Spinal cord (tissue), 10 donors: ENCODE measurements at places on chromosomes 5 and 9.

DNA sequence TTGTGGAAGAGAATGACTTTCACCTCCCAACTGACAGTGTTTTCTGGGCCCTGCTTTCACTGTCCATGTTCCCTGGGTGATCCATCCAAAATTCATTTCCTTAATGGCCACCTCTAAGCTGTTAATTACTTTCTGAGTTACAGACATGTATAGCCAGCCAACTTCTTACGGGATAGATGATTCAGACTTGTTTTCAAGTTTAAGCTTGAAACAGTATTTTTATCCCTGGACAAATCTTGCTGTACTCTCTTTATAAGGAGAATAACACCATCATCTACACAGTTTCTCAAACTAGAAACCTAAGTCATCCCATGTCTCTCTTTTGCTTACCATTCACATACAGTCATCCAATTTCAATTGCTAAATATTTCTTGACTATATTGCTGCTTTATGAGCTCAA, 6.9 kb downstream of the FAM174A start:
- no peak for DNase-seq

DNA sequence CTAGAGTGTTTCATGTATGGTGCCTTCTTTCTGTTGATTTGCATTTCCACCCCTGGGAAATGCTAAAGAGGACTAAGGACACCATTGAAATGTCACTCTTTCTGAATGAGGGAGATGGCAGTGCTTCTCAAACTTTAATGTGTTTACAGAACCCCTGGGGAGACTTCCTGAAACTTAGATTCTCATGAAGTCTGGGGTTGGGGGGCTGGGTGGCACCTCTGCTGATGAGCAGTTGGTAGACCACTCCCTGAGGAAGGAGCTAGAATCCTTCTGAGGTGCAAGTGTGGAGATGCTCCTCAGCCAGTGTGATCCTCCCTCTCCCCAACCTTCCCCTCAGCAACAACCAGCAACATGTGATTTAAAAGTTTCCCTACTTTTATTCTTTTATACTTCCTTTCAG, 546.8 kb downstream of the LRRC70 start:
- DNase-seq: no peak

DNA sequence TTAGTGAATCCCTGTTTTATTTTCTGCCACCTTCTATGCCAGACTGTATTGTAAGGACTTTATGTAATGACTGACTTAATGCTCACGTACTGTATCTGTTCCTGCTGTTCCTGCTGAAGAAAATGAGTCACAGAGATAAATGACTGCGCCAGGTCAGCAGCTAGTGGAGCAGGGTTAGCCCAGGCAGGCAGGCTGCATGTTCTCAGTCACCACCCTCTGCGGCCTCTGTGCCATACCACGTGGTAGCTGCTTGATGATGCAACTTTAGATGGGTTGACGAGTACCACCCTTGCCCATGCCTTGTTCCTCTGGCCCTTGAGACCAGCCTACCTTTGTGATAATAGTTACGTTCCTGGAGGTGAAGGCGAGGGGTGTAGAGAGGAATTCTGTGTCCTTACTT, 161.9 kb downstream of the TRIO start:
- DNase-seq: no peak

- DNase-seq: no peak
Observed at GRCh38 chr5:35598707-35599370, 18.8 kb upstream of the SPEF2 start.

GRCh38 chr9:79667817-79668436, 96.2 kb downstream of the TLE4 start:
- no peak for DNase-seq

DNA sequence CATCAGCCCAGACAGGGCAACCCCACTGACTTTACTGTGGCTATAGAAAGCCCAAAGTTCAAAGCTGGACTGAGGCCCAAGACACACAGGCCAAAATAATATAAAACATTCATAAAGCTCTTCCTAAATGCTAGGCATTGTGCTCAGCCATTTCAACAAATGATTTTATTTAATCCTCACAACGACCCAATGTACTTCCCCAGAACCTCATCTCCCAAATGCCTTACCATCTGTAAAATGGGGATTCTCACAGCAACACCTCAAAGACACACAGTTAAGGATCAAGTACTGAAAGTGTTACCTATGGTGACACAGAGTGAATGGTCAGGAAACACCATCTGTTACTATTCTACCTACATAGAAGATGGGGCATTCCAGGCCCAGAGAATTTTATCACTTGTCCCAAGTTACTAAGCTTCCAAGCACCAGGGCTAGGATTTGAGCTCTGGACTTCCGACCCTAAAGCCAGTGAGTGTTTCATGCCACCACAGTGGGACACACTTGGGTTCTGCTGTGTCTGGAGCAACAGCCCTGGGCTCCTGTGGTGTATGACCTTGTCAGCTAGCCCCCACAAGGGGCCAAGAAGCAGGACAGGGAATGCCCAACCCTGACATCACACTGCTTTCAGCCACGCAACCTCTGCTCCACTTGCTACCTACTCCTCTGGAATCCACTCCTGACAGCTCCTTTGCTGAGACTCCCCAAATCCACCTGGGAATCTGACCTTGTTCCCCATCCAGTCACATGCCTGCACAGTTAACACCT, 15.1 kb downstream of the SHB start:
- no peak for DNase-seq

- no peak for DNase-seq
Observed at GRCh38 chr9:133788819-133789717, 50.9 kb upstream of the SARDH start.

GRCh38 chr5:124570285-124571035, 176.0 kb downstream of the ZNF608 start:
- DNase-seq: no peak

- no peak for DNase-seq
Observed at GRCh38 chr5:32168460-32169033, 5.6 kb downstream of the GOLPH3 start.

GRCh38 chr5:55711507-55712022, 559 bp downstream of the SLC38A9 start:
- no peak for DNase-seq

DNA sequence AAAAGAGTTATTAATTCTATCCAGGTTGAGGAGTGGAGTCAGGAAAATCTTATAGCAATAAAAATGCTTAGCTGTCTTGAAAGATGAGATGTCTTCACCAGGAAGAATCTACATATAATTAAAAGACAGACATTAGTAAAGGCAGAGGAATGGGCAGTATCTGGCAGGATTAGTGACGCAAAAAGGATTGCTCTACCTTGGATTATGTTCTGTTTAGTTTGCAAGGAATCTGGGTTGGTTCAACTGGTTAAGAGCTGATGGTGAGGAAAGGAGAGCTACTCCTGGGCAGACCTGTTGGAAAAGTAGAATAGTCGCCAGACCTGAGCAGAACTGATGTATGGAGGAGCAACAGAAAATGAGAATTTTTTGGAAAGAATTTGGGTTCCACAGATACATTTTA, 318.5 kb downstream of the ADGRV1 start:
- no peak for DNase-seq

- no peak for DNase-seq
Observed at GRCh38 chr5:111960476-111961215, 203.7 kb upstream of the NREP start.

DNA sequence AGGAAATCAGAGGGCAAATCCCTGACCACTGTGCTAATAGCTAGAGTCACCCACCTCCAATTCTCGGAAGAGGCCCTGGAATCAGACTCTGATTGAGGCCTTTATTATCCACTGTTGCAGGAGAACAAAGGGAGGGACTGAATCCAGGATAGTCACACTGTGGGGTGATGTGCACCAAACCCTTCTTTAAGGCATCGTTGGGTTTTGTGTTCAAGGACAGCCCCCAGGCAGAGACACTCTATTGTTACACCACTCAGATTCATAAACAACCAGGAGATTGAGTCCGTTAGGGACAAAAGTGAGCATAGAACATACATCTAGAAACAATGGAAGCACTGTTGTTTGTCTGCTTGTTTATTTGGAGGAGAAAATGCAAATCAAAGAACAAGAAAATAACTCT, 124.6 kb upstream of the TBCA start:
- DNase-seq: no peak

- peak; percentile 86 for DNase-seq
Observed at GRCh38 chr5:11619339-11620024, 284.8 kb downstream of the CTNND2 start.

- no peak for DNase-seq
Observed at GRCh38 chr5:1121044-1121443, 9.2 kb upstream of the SLC12A7 start.

DNA sequence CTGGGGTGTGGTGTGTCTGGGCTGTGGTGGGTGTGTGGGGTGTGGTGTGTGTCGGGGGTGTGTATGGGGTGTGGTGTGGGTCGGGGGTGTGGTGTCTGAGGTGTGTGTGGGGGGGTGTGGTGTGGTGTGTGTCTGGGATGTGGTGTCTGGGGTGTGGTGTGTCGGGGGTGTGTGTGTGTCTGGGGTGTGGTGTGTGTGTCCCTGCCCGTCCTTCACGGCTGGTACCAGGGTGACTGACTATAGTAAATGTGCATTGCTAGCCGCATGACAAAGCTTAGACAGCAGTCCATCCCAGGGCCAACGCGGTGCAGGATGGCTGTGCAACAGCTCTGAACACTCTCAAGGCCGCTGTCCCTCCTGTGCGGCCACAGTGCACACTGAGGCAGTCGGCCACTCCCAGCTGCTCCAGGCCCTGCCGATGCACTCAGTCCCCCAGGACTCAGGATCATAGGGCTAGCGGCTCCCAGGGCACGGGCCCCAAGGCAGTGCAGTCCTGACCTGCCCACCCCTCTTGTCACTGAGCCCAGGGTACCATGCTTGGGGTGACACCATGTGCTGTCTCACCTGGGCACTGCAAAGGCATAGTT, 54.0 kb downstream of the SECISBP2 start:
- DNase-seq: no peak

DNA sequence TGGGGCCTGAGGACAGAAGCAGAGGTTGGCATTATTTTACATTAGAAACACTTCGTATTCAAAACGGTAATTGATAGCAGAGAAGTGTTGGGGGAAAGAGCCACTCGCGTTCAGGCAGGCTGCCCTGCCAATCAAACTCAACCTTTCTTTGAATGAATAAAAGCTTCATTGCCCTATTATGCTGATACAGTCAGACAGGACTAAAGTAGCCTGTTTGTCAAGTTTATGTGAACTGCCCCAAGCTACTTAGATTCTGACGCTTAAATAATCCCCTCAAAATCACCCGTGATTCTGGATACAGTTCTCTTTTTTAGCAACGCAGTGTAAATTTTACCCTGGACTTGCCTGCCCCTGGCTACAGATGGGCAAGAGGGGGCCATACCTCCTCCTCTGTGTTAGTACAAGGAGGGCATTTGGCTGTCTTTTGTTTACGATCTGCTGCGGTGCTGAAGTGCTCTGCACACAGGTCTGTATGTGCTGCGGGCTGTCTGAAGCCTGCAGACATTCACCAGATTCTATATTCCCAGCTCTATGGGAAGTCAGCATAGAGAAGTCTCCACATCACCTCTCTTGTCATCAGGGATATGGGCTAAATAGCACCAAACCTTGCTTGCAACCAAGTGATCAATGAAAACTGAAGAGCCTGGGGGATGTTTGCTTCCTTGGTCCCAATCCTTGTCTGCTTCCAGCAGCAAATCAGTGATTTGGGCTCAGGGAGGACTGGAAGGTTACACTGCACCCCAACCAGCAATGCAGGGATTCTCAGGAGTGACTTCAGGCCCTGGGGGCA, 218.4 kb downstream of the EBF1 start:
- DNase-seq: no peak

- DNase-seq: no peak
Observed at GRCh38 chr9:135946392-135946994, 14.7 kb downstream of the UBAC1 start.

GRCh38 chr5:95583992-95584391, 29.1 kb downstream of the ARSK start:
- DNase-seq: peak; percentile 33

DNA sequence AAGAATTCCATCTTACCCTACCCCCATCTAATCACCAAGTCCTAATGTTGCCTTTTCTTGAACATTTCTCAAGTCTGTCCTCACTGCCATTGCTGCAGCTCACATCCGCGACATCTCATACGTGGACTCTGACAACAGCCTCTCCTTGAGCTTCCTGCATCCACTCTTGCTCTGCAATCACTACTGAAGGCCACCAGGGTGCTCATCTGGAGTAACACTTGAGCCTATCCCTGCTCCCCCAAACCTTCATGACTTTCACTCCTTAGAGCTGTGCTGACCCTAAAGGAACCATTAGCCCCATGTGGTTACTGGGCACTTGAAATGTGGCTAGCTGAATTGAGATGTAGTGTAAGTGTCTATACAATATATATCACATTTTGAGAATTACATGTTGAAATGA, 46.4 kb upstream of the CTXN3 start:
- no peak for DNase-seq

GRCh38 chr5:181191526-181192336, 13.3 kb downstream of the TRIM7 start:
- peak; percentile 88 for DNase-seq

DNA sequence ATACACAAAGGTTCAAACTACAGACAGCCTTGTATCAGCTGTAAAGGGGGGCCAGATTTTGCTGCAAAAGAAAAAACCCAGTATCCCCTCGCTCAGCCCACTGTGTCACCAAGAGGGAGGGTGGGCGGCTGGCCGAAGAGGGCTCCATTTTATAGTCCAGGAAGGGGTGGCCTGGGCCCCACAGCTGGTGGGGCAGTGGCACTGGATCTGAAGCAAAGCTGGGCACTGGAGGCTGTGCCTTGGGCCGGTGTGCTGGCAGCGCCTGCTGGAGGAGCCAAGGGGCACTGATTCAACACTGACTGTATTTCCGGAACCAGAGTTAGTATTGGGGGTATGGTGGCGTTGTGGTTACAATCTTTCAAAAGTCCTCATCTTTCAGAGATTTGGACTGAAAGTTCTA, 9.1 kb downstream of the BRD3 start:
- peak; percentile 32 for DNase-seq

- DNase-seq: no peak
Observed at GRCh38 chr9:109143881-109144562, 23.0 kb downstream of the FRRS1L start.

DNA sequence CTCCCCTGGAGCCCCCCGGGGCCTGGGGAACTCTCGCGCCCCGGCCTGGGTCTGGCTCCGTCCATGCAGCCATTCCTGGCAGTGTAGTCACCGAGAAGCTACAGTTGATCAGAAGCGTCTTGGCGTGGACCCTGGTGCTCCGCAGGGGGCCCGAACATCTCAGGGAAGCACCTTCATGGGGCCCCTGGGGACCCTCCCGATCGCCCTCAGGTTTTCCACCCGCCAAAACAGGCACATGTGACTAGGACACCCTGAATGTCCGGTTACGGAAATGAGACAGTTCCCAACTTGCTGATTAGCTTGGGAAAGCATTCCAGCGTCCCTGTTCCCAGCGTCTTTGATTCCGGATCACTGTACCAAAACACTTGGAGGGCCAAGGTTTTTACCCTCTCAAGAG, 472 bp downstream of the FBXO4 start:
- peak; percentile 30 for DNase-seq

DNA sequence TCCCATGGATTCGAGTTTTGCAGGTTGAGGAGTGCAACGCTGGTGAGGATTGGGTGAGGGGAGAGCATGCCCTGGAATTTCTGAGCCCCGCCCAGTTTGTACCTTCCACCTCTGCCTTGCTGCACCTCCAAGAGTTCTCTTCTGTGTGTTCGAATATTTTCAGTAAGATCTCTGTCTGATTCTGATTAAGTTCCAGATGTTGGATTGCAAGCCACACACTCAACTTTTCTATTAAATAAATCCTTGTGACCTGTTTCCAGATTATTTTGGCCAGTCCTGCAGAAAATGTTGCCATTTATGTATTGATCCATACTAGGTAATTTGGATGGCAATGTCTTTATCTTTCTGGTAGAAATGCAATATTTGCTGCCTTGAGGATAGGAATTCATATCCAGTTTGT, 54.1 kb downstream of the IL31RA start:
- DNase-seq: no peak
